Motor neuron (in vitro differentiated cells): ENCODE measurements at places on chromosomes 7 and 10. TPM values are rescaled to one million over a fixed set of nuclear protein-coding genes. Genes with fewer than 3 reads are reported as not detected.

Gene TMEM196
- total RNA-seq: 12.2 and 13.0 TPM in 2 replicates

Gene C7orf33
- not detected in 2 replicates for total RNA-seq

Gene HOXA2
- total RNA-seq: 13.5 and 14.2 TPM in 2 replicates

Gene OR6B1
- 0.07 TPM in 1 of 2 replicates, not detected in the other for total RNA-seq

Gene SHOC2
- total RNA-seq: 47.9 and 48.9 TPM in 2 replicates

Gene PDE6C
- 0.09 and 0.21 TPM in 2 replicates for total RNA-seq

Gene DDC
- total RNA-seq: 2.3 and 3.9 TPM in 2 replicates

Gene CACNB2
- total RNA-seq: 4.6 and 6.4 TPM in 2 replicates

Gene TCAF2
- total RNA-seq: 0.18 and 0.96 TPM in 2 replicates

Gene SPDYE9
- total RNA-seq: 0.78 and 1.0 TPM in 2 replicates

Gene GDF2
- total RNA-seq: not detected in 2 replicates

Gene PSD
- total RNA-seq: 3.2 and 7.4 TPM in 2 replicates

Gene OR9A2
- total RNA-seq: not detected in 2 replicates

Gene NXPH1
- 0.77 and 1.1 TPM in 2 replicates for total RNA-seq

Gene RASA4B
- total RNA-seq: 3.9 and 7.2 TPM in 2 replicates

Gene EPO
- not detected in 2 replicates for total RNA-seq

Gene BNIP3
- 21.6 and 22.4 TPM in 2 replicates for total RNA-seq

Gene TBC1D12
- 7.1 and 9.8 TPM in 2 replicates for total RNA-seq

Gene SLC16A9
- 4.0 and 4.1 TPM in 2 replicates for total RNA-seq

Gene ABCC2
- 0.52 and 0.78 TPM in 2 replicates for total RNA-seq

Gene C10orf53
- 0.76 and 1.1 TPM in 2 replicates for total RNA-seq

Gene GPR26
- 0.15 and 0.21 TPM in 2 replicates for total RNA-seq

Gene HHEX
- total RNA-seq: 0.54 and 0.56 TPM in 2 replicates

Gene TLX1
- 0.45 TPM in 1 of 2 replicates, not detected in the other for total RNA-seq
